Stimulated activated CD4-positive, alpha-beta T cell treated with anti-CD3 and anti-CD28 coated beads, Interleukin-1b, Interleukin-23, amount 100 ng/mL, for 1 hour (primary cell): ENCODE measurements at places on chromosomes 7 and 10.

- DNase-seq: no peak
Measured at GRCh38 chr10:88194041-88194887, 330.8 kb downstream of the PTEN start.

DNA sequence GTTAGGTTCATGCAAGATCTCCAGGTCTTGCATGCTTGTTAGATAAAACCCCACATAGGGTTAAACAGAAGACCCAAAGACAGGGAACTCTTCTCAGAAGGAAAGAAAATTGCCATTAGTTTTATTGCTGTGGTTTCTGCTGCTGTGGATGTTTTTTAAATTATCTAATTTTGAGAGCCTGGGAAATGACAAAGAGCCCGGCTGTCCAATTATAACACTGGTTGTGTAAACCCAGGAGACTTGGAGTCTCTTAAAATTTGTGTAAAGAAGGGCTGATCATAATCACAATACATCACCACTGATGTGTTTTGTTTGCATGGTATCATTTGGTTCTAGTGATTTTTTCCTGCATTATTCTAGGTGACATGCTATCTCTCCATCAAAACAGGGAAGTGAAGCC lies 246.5 kb upstream of the MYO3A start:
- no peak for DNase-seq

GRCh38 chr10:2529945-2530344 lies 537.4 kb upstream of the PFKP start:
- DNase-seq: no peak

DNA sequence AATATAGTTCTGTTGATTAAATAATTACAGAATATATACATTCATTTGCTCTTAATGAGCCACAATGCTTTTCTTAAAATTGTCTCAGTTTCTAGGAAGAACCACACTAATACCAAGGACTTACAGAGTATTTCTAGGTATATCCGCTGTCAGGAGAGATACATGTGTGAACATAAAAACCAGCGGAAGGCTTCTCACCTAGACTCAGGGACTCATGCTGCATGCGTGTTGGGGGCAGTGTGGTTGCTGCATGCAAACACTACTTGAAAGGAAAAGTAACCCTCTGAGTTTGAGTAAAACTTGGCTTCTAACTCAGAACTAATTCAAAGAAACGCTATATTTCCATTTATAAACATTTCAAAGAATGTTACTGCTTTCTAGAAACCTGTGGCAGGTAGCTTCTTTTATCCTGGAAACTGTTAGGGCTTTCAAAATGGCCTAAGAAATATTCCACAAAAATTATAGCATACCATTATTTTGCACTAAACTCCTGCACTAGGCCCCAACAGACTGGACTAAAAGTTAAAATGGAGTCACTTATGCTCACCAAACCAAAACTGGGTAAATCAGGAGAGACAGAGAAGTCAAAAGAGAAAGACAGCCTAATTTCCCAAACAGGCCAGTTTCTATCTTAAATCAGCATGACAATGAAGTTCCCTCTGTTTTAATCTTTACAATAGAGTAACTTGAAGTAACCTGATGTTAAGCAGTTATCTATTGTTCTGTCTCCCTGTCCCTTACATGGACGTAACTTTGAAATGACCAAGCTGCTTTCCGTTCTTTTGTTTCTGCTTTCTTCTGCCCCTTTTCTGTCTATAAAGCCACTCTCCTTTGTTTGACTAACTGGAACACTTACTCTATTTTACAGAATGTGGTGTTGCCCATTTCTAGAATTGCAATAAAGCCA lies 95.2 kb upstream of the FAM133B start:
- DNase-seq: no peak

DNA sequence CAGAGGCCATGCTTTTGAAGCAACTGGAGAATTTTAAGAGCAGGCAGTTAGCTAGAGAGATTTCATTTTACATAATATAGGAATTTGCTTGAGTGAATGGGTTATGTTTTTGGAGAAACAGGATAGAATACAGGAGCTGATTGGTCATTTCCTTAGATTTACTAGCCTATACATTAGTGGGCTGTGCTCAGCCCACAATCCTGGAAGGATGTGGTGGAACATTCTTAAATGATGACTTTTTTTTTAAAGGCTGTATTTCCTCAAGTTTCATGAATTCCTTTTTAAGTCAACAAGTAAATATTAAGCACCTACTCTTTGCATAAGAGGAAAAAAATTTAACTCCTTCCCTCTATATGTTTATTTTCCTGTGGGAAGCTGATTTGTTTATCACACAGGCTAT lies 314.4 kb upstream of the BMPER start:
- no peak for DNase-seq

GRCh38 chr7:142598297-142598696 lies 151.0 kb upstream of the PRSS1 start:
- DNase-seq: no peak

GRCh38 chr10:1172256-1172984 lies 116.2 kb downstream of the WDR37 start:
- DNase-seq: no peak

GRCh38 chr10:62422068-62422590 lies 48.0 kb downstream of the ZNF365 start:
- DNase-seq: no peak

GRCh38 chr10:98391065-98391464 lies 23.9 kb downstream of the PYROXD2 start:
- DNase-seq: no peak

DNA sequence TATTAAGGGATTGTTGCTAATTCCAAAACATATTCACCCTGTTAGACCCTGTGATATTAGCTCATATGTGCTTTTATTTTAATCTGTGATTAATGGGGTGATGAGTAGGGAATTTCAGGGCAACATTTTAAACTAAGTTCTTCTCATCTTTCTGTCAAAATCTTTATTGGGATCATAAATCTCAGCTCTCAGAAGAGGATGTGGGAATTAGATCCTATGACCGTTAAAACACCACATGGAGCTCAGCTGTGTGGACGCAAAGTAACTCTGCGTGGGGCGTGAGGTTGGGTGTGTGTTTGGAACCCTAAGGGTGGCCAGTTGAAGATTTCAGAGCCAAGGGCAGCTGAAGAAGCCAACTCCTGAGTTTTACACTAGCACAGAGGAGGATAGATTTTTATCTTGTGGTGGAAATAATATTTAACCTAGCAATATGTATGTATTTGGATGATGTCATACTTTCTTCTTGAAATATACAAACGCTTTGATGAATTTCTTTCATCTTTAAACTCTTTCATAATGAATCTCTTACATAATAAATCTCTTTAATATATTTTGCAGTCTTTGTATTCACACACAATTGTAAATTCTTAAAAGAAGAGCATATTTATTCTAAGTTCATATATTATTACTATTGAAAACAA lies 64.4 kb downstream of the EPDR1 start:
- DNase-seq: no peak

- DNase-seq: no peak
Measured at GRCh38 chr10:4431114-4431863, 394.7 kb upstream of the AKR1E2 start.

GRCh38 chr10:84938117-84938905 lies 609.9 kb downstream of the CCSER2 start:
- DNase-seq: no peak

DNA sequence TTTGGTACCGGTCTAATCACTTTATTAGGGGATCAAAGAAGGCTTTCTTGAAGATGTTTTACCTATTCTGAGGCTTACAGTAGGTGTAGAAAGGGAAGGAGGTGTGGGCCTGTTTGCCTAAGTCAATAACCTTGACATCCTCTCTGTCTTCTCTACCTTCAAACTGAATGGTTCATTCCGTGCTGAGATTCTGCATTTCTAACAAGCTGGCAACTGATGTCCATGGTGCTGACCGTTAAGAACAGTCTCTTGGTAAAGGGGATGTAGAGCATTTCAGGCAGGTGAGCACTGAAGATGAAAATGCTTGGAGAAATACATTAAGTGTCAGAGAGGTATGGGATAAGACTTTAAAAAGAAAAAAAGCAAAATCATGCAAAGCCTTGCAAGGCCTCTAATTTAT lies 51.5 kb upstream of the DGKB start:
- DNase-seq: no peak

- no peak for DNase-seq
Measured at GRCh38 chr7:144834641-144835144, 1.2 kb downstream of the TPK1 start.

DNA sequence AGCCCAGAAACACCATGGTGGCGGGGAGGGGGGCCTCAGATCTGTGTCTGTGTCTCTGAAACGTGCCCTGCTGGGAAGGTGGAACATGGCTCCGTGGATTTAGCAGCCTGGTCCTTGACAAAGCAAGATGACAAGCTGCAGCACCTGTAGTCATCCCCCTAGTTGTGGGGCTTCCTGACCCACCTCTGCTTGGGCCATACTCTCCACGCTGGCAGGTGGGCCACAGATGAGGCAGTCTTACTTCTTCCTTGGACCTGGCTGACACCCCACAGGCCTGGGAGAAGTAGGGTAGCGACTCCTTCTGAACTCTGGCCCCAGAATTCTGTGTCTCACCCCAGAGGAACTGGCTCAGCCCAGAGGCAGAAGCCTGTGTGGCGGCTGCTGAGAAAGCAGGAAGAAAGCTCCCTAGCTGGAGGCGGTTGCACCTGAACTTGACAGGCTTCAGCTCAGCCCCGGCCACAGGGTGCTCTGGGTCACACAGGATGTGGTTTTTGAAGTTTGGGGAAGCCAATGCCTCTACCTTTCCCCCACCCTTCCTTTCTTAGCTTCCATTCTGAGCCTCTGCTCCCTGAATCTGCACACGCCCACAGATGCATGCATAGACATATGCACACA lies 113.9 kb downstream of the ABLIM1 start:
- peak; percentile 37 for DNase-seq

DNA sequence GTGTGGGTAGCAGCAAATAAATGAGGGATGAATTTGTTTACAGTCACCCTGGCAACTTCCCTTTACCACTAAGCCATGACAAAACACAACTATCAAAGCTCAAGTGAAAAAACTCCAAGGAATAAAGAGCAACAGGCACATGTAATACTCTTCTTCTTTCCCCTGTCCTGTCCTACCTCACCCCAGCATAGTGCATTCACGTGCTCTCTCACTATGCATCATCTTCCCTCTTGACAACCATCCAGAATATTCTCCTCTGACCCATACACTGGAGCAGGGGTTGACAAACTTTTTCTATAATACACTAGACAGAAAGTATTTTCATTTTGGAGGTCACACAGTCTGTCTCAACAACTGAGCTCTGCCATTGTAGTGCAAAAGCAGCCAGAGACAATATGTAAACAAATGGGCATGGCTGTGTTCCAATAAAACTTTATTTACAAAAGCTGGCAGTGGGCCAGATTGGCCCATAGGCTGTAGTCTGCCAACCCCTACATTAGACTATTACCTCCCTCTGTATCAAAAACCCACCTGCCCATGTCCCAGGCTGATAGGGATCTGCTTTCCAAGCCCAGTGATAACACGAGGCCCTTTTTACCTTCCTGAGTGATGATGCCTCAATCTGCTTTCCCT lies 354.5 kb downstream of the FGFR2 start:
- DNase-seq: no peak

- DNase-seq: no peak
Measured at GRCh38 chr10:33048223-33048622, 90.2 kb upstream of the ITGB1 start.

DNA sequence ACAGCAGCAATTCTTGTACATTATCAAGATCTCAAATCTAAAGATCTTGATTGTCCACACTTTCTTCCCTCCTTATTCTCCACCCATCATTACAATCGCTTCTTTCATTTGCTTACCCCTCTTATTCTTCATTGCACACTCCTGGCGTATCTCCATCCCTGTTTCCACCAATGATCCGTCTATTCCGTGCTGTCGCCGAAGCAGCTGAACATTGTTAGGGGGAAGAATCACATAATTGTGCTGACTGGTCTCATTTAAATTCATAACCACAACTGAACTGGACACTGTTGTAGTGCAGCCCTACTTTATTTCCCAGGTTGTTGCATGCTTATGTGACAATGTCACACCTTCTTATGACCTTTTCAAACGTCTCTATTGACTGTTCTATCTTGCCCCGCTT lies 18.9 kb upstream of the NRP1 start:
- DNase-seq: no peak

DNA sequence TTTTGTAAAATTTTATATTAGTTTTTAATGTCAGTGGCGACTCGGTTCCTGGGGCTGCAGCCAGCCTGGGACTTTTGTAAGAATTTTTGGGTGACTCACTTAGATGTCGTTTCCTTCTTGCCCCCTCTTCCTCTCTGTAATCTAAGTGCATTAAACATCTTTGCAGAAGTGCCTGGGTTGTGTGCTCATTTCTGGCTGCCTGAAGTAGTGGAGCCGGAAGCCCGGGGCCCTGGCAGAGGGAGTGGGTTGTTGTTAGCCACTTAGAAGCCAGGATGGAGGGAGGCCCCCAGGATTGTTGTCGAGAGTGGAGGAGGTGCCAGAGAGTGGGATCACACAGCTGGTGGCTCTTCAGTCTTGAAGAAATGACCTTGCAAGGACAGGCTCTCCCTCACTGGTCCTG lies 11.0 kb upstream of the TRIM8 start:
- DNase-seq: no peak

DNA sequence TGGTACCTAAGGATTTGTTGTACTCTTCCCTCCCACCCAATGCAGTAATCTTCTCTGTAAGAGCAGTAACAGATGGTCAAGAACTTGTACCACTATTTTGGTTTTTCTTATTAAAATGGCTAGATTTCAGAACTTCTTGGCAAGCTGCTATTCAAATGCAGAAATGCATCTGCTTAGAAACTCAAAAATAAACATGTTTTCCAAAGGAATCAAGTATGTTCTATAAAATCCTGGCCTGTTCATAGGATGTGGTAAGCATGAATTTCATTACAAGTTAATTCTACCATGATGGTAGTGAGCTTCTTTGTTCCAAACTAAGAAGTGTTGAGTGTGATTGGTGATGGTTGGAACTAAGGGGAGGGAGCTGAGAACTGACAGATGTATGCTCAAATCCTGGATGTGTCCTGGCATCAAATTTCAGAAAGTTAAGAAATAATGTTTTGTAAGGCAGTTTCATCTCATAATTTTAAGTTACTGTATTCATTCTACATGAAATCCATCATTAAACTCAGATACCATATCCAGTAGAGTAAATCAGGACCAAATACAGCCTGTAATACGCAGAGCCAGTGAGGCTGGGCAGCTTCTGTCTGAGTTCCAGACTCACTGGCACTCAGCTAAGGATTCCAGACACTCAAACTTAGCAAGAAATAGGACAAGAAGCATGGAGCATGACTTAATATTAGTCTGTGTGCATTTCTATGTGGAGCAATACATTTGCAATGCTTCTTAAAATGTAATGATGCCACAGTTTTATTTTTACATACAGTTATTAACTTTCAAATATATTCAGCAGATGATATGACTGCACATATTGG lies 119.6 kb downstream of the TES start:
- DNase-seq: no peak

GRCh38 chr7:155274633-155275355 lies 22.9 kb upstream of the INSIG1 start:
- DNase-seq: no peak

DNA sequence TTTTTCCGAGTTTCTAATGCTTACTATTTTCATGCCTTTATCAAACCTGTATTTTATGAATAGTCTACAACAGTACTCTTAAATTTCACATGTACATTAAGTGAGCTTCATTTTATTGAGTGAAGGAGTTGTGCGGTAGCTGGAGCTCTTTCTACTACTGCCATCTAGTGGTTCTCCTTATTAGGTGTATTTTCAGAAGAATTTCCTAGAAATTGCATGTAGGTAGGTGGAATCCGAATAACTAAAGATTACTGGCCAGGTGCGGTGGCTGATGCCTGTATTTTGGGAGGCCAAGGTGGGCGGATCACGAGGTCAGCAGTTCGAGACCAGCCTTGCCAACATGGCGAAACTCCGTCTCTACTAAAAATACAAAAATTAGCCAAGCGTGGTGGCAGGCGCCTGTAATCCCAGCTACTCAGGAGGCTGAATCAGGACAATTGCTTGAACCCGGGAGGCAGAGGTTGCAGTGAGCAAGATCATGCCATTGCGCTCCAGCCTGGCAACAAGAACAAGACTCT lies 38.3 kb downstream of the LRRC72 start:
- no peak for DNase-seq
